ENCODE measurements at places on chromosomes 16 and 17.

DNA sequence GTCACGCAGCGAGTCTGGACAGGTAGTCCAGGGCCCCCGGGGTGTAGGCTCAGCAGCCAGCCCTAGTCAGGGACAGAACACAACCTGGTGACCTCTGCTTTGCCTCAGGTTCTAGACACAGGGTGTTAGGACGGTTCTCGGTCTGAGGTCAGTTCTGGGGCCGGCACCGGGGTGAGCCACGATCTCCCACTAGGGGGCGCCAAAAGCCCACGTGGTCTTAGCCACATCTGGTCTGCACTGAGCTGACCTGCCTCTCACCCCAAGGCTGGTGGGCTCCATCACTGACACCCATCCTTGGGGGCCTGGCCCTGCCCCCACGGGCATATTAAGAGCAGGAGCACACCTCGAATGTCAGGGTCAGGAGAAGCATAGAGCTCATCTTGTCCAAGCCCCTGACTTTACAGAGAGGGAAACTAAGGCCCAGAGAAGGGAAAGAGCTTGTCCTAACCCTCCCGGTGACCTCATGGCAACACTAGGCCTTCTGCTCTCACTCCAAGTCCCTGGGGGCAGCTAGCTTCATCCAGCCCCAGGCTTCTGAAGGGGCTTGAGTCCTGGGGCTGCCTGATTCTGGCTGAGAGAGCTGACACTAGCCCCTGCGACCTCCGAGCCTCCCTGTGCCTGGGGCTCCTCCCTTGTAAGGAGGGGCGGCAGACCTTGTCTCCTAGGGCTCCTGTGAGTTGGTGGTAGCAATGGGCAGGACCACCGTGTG lies 9.0 kb downstream of the SLC5A10 start:
- DNase-seq, result peak; percentile 89

DNA sequence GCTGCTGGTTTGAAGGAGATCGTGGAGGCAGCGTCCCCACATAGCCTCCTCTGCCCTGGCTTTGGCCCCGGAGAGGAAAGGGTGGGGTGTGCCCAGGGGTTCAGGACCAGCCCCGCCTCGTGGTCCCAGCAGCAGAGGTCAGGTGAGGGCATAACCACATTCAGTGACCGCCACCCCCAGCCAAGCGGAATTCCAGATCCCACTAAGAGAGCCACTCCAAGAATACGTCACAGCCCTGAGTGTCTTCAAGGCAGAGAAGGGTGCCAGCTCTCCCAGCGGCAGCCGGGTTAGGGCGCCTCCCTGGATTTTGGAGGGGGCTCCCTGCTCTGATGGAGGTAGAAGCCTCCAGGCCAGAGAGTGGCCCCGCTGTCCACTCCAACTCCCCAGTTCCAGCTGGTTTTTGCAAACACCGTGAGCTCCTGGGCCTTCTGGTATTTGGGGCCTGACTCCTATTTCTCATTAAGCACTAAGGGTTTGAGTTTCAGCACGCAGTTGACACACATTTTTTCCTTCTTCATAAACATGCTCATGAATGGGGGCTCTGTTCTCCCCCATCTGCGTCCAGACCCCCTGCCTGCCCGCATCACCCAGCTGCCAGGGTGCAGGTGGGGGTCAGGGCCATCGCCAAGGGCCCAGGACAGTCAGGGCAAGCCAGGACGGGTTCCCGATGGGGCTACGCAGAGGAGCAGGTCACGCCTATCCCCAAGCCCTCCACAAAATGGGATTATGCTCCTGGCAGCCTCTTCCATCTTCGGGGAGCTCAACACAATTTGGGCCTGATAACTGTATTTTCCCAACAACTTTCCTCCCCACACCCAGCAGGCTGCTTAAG lies 98.4 kb upstream of the PLCG2 start:
- DNase-seq, result peak; percentile 44

- no peak for DNase-seq
These were observed 49.4 kb upstream of the GAS7 start for GRCh38 chr17:10247810-10248209.

GRCh38 chr17:70290770-70291169 lies 121.4 kb downstream of the KCNJ2 start:
- no peak for DNase-seq

DNA sequence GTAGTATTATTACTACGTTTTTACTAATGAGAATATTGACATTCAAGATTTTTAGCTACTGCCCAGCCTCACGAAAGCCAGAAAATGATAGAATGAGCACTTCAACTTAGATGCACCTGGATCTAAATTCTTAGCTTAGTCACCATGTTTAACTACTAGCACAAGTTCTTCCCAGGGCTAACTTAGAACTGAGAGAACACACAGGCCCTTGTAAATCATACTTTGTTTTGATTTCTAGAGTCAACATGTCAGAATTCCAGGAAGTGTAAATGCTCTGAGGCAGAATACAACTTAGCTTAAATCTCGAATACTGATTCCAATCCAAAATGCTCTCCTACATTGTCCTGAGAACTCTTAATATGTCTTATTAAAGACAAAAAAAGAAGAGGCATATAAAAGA lies 6.8 kb upstream of the ACSM1 start:
- DNase-seq, result no peak

- no peak for DNase-seq
These were observed 15.0 kb upstream of the CBX8 start for GRCh38 chr17:79811868-79812352.

GRCh38 chr17:6101706-6102105 lies 31.5 kb downstream of the WSCD1 start:
- no peak for DNase-seq

GRCh38 chr16:30910427-30911029 lies 12.8 kb upstream of the FBXL19 start:
- no peak for DNase-seq

- DNase-seq, result peak; percentile 79
These were observed 15.7 kb upstream of the CPPED1 start for GRCh38 chr16:12819126-12820117.

GRCh38 chr17:57541472-57542394 lies 203.4 kb downstream of the CCDC182 start:
- peak; percentile 67 for DNase-seq

GRCh38 chr16:55671974-55672280 lies 16.1 kb downstream of the SLC6A2 start:
- DNase-seq, result no peak

- no peak for DNase-seq
These were observed 24.3 kb downstream of the LITAF start for GRCh38 chr16:11562411-11562810.

- no peak for DNase-seq
These were observed 103.4 kb downstream of the IRF8 start for GRCh38 chr16:86002178-86002900.

DNA sequence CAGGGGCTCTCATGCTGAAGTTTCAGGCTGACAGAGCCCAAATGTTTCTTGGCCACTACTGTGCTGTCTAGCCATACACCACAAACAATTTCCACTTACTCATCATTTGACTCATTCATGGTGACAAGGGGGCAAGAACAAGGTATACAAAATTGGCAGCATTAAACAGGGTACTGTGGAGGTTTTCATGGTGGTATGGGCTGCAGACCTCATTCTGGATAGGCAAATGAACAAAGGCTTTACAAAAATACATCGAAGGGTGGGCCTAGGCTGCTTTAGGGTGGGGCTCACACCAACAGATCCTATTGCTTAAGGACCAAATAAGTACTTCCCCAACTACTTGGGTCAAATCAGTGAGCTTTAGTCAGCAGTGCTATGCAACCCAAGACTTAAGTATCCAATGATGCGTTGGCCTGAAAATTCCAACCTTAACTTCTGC lies 53.0 kb downstream of the N4BP1 start:
- DNase-seq, result no peak

- no peak for DNase-seq
These were observed 975 bp downstream of the CHD9 start for GRCh38 chr16:53055541-53056391.

DNA sequence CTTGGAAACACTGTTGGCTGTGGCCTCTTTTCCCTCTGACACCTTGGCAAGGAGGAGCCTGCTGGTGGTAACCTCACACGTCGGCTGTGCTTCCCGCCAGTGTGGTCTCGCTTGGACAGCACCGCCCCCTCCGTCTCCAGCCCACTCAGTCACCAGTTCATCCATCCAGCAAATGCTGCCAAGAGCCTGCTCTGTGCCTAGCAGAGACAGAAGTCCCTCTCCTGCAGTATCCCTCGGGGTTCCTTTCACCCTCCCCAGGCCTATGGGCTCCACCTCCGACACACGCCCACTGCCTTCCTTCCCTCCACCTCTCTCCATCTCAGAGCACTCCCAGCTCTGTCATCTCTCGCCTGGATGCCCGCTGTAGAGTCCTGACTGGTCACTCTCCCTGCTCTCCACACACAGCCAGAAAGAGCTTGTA lies 12.3 kb downstream of the CACNG4 start:
- DNase-seq, result peak; percentile 50

DNA sequence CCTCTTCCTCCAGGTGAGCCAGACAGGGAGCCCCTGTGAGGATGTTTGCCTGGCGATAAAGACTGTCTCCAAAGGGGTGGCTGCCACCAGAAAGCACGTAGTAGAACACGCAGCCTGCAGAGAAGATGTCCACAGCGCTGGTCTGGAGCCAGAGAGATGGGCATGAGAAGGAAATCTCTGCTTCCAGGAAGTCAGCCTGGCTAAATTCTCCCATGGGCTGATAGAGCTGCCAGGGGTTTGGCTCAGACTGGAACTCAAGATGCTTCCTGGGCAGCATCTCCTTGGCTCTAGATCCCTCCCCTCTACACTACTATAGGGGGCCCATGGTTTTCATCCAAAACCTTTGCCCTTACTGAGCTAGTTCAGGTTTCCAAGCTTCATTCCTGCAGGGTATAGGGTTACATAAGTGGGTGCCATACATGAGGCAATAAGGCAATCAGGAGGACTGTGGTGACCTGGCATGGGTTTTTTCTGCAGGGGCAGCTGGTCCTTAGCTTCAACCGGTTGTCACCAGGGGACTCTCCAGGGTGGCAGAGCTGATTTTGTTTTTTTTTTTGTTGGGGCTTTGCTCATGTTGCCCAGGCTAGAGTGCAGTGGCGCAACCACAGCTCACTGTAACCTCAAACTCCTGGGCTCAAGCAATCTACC lies 13.6 kb downstream of the PLK1 start:
- no peak for DNase-seq

GRCh38 chr17:33121756-33122155 lies 130.1 kb downstream of the SPACA3 start:
- DNase-seq, result no peak

GRCh38 chr17:36486204-36487194 lies at the start of gene ZNHIT3:
Gene ZNHIT3 (plus strand): TSS chr17:36486681. CDS start chr17:36486700, 19 bp downstream.
- peak; percentile 95 for DNase-seq

- peak; percentile 77 for DNase-seq
These were observed 4.7 kb upstream of the MMP15 start for GRCh38 chr16:58020628-58021521.

GRCh38 chr16:276426-277077 lies 808 bp upstream of the RGS11 start:
- no peak for DNase-seq

DNA sequence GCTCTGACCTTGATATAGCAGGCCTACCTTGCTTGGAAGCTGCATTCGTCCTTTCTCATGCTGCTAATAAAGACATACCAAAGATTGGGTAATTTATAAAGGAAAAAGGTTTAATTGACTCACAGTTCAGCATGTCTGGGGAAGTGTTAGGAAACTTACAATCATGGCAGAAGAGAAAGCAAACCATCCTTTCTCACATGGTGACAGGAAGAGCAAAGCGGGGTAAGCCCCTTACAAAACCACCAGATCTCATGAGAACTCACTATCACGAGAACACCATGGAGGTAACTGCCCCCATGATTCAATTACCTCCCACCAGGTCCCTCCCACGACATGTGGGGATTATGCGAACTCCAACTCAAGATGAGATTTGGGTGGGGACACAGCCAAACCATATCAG lies 6.0 kb upstream of the MAPT start:
- DNase-seq, result no peak

GRCh38 chr16:1061769-1062505 lies 10.6 kb upstream of the SSTR5 start:
- no peak for DNase-seq

- DNase-seq, result no peak
These were observed 33.7 kb downstream of the WDR59 start for GRCh38 chr16:74951206-74951605.

GRCh38 chr16:21218153-21218552 lies 6.8 kb upstream of the ZP2 start:
- DNase-seq, result no peak

- DNase-seq, result no peak
These were observed 9.8 kb upstream of the TNFSF12 start for GRCh38 chr17:7538891-7539545.

GRCh38 chr17:34377078-34377823 lies 14.2 kb upstream of the CCL1 start:
- no peak for DNase-seq

DNA sequence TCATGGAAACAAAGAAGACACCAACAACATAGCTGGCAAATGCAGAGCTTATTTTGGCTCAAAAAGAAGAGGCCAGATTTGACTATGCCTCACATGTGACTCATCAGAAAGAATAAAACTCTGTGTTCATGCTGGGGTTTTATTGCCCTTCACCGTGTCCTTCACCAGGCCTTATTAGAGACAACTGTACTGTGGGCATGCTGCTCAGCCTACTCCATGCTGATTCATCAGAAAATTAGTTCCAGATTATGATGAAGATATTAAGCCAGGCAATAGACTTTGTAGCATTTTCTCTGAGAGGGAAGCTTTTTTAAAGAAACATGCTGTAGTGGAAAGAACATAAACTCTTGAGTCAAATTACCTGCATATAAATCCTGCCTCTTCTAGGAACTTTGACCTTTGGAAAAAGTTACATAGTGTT lies 89.8 kb downstream of the CYB561 start:
- no peak for DNase-seq

DNA sequence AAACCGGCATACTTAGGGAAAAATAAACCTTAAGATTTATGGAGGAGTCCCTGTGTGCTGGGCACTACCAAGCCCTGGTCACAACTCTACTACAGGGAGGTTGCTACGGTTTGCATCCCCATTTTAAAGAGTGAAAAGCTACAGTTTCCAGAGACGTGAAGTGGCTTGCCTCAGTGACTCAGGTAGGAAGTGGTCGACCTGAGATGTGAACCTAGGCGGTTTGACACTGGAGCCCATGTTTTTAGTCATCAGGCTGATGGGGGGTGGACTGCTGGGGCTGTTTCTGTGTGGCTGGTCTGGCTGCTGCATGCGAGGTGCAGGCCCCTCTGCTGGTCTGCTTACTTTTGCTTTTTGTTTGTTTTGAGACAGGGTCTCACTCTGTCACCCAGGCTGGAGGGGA lies 6.6 kb downstream of the COX6A2 start:
- no peak for DNase-seq

GRCh38 chr17:48597778-48598631 lies 4.4 kb upstream of the HOXB5 start:
- peak; percentile 67 for DNase-seq

- DNase-seq, result no peak
These were observed 12.6 kb upstream of the OR1F1 start for GRCh38 chr16:3175157-3176093.

Measured in Right ventricle myocardium superior (tissue), 1 donor.